Fibroblast of skin of left biceps (primary cell): ENCODE measurements at places on chromosomes 1 and 21.

GRCh38 chr1:119915517-119915916 is 19.2 kb upstream of the ADAM30 start:
- no peak for DNase-seq

- no peak for DNase-seq
These were observed 23.8 kb downstream of the SDC3 start for GRCh38 chr1:30884723-30885122.

DNA sequence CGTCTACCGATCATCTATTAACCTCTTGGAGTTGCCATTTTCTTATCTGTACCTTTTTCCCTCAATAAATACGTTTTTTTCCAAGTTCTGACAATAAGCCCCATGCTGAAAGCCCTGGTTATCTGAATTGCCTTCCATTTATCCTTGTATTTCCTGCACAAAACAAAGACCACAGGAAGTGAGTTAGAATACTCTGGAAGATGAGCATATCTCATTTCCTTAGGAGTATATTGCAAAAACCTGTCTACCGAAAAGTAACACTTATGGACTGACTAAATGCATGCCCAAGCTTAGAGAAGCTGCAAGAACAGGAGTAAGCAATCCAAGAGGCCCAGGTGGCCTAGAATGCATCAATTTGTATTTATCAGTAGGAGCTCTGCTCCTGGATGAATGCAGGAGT is 39.9 kb downstream of the DIRAS3 start:
- DNase-seq: no peak

GRCh38 chr1:51855624-51856023 is 22.9 kb downstream of the NRDC start:
- no peak for DNase-seq

DNA sequence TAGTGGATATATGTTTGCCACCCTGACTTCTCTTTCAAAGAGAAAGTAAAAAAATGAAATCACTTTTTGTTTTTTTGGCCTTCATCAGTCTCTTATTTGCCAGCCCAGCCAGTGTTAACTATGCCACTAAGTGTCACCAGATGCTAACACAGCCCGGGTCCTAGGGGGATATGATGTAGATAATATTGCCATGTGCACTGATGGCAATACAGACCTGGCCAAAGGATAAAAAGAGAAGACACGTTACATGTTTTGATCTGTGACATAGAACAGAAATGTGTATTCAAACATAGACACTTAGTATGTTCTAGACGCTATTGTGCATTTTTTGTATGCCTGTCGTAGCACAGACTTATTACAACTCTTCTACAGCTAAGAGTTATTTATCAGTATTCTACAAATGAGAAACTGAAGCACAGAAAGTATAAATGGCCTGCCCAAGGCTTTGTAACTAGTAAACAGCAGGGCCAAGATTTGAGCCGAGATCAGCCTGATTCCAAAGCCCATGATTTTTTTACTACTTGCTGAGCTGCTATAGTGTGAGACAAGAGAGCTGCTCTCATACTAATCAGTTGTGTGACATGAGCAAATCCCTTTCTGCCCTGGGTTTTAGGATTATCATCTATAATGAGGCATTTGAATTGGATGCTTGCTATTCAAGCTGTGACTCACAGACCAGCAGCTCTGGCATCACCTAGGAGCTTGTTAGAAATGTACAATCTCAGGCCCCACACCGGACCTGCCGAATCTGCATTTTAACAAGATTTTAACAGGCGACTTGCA is 6.3 kb downstream of the LRRC53 start:
- no peak for DNase-seq

DNA sequence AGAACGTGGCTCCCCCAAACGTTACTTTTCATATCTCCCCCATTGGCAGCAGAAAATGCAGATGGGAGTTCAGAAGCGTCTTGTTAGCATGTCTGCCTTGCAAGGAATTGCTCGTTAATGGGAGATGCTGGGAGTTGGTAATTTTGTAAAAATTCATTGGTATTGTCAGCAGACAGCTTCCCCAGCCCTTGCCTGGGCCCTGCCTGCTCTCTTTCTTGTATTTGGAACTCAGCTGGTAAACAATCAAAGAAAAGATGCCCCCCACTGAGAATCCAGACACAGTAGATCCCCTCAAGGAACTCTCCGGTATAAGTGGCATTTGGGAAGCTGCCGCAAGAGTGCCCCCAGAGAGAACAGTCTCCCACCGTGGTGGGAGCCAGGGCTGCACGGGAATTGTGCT is 94.4 kb upstream of the IGSF21 start:
- no peak for DNase-seq

GRCh38 chr1:168390271-168390670 is 109.6 kb downstream of the TBX19 start:
- DNase-seq: no peak

DNA sequence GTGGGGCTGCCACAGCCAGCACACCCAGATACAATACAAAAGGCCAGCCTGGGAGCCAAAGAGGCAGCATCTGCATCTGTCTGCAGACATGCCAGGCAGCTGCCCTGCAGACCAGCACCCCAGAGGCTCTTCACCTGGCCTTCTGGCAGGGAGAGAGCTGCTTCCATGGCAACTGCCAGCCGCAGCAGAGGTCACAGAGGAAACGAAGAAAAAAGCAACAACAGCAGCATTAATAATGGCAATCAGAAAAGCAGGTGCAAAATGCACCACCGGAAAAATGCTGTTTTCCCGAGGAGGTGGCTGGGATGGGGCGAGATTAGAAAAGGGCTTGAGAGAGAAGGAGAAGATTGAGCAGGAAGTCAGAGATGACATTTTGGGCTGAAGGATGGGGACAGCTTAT is 309.5 kb downstream of the PCP4 start:
- no peak for DNase-seq

- DNase-seq: peak; percentile 25
These were observed 403.7 kb downstream of the SIPA1L2 start for GRCh38 chr1:232226197-232226712.

GRCh38 chr1:182603646-182604174 is 479 bp downstream of the RGS16 start:
- DNase-seq: no peak

DNA sequence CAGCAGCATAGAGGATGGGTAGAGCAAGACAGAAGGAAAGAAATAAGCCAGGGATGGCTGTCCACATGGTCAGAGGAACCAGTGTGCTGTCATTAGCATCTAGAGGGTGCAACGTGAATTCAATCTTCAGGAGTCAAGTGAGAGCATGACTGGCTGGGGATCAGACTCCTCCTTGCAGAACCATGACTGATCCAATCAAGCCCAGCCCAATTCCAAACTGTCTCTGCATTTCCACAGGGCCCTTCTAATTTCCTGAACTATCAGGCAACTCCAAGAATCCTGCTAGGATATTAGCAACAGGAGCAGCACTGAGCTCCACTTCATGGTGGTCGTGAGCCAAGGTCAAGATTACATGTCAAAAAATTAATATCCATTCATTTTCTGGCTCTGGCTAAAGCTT is 166.8 kb upstream of the CAMK1G start:
- no peak for DNase-seq

GRCh38 chr1:109661391-109661790 is 5.5 kb downstream of the GSTM4 start:
- no peak for DNase-seq

GRCh38 chr21:26572702-26573381 is at the start of gene CYYR1:
CYYR1 (minus strand) TSS chr21:26573286; CDS start chr21:26572940, 346 bp downstream.
- no peak for DNase-seq

- no peak for DNase-seq
These were observed 35.0 kb upstream of the TDRD10 start for GRCh38 chr1:154466921-154467417.

DNA sequence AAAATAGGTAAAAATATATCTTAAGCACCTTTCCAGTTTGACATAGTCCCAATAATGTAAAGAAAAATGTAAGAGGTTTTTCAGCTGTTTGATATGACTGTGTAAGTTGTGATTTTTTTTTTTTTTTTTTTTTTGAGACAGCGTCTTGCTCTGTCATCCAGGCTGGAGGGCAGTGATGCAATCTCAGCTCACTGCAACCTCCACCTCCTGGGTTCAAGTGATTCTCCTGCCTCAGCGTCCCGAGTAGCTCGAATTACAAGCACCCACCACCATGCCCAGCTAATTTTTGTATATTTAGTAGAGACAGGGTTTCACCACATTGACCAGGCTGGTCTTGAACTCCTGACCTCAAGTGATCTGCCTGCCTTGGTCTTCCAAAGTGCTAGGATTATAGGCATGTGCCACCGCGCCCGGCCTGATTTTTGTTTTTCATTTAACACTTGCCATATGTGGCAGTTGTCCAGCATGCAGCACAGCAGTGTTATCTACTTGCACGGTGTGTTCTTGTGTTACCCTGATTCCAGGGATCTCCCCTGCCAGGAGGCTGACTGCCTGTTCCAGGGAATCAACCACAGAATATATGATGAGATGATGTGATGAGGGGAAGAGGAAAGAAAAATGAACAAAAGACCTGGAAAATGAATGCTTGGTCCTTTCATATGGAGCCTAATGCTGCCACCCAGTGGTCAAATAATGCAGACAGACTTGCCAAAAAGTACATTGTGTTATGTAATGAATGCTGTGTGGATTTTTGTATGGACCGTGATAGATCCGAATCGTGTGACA is 79.0 kb downstream of the RAVER2 start:
- peak; percentile 50 for DNase-seq

DNA sequence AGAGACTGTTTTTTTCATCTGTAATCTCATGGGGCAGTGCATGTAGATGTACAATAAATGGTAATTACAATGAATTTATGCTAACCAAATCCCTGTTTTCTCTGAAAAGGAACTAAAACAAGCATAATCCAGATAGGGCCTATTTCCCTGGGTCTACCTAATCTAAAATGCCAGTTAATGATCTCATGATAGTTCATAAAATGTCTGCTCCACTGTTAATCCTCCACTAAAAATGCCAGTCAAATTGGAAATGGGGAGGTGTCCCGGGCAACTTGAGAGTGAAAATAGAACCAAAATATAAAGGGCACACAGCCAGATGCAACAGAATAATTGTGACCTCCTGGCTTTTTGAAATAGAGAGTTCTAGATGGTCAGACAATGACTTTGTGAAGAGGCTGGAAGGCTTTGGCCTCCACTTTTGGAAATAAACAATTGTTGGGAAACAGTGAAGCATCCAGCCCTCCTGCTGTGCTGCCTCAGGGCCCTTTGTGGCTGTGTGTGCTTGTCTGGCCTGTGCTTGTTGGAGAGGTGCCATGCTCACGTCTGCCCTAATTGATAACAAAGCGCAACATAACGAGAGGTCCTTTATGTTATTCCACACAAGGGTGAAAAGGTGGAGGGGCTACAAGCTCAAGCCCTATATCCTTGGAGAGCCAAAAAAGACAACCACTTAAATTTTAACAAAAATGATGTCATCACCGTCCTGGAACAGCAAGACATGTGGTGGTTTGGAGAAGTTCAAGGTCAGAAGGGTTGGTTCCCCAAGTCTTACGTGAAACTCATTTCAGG is 97.7 kb downstream of the ATP5PO start:
- no peak for DNase-seq

GRCh38 chr21:41466024-41466820 is 40.2 kb downstream of the MX1 start:
- DNase-seq: no peak

- DNase-seq: peak; percentile 50
These were observed 22.7 kb upstream of the TRIM67 start for GRCh38 chr1:231139125-231139649.

DNA sequence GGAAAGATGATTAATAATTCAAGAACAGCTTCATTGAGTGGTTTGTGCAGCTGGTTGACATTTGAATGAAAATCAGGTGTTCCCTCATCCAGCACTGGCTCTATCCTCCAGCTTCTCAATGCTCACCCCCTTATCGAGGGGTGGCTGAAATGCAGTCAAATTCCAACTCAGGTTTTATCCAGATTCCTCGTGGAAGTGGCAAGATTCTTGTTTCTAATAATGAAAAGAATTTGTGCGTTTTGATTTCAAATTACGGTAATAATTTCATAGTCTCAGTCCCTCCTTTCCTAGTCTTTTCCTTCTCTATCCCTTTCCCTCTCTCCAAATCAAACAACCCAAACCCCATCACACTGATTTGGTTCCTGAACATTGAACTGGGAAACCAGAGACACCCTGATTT is 3.1 kb downstream of the CNIH3 start:
- no peak for DNase-seq

GRCh38 chr1:224273641-224274040 is 56.3 kb downstream of the NVL start:
- no peak for DNase-seq

GRCh38 chr1:119742202-119742601 is 26.5 kb downstream of the HMGCS2 start:
- DNase-seq: no peak

GRCh38 chr1:30639881-30640452 is 83.4 kb downstream of the MATN1 start:
- no peak for DNase-seq
